ENCODE measurements at places on chromosomes 12 and 14.

GRCh38 chr12:118870551-118870950, 110.8 kb upstream of the SRRM4 start:
- no peak for DNase-seq

DNA sequence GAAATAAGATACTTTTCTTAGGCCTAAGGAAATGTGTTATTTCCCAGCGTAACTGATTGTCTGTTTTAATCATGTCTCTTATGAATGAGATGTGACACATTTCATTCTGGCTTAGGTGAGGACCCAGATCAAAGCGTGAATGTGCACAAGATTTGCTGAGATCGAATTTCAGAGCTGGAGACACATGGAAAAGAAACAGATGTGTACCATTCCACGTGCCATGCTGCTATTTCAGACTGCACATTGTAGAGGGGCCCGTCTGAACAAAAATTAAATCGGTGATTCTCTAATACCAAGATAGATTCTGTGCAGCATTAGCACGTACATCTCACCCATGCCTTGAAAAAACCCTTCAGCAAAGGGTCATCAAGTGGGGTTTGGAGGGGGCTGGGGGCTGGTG, 290.4 kb downstream of the AACS start:
- no peak for DNase-seq

GRCh38 chr12:59937148-59937547, 341.3 kb downstream of the SLC16A7 start:
- DNase-seq = no peak

DNA sequence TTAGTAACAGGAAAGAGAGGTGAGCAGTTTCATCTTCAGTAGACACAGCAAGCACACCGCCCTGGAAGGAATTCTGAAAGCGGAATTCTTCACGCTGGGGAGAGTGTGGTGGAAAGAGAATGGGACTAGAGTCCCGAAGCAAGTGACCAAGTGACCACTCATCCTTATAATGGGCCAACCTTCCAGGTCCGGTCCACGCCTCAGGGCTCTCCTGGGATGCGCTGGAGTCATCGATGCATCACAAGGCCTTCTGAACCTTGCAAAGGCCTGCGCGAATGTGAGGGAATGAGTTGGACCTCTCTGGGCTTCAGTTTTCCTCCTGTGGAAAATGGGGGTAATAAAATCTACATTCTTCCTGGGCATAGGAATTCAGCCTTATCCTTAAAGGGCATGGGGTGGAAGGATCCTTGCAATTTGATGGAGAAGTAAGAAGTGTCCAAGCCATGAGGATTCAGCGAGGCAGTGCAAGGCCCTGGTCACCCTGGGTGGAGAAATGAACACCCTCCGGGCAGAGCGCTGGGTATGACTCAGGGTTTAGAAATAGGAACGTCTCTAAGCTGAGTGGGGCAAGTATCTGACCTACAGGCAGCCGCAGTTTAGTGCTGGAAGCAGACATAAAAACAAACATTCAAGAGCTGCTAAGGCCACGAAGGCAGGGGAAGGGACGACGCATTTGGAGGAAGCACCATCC, 97.7 kb downstream of the SETD3 start:
- no peak for DNase-seq

DNA sequence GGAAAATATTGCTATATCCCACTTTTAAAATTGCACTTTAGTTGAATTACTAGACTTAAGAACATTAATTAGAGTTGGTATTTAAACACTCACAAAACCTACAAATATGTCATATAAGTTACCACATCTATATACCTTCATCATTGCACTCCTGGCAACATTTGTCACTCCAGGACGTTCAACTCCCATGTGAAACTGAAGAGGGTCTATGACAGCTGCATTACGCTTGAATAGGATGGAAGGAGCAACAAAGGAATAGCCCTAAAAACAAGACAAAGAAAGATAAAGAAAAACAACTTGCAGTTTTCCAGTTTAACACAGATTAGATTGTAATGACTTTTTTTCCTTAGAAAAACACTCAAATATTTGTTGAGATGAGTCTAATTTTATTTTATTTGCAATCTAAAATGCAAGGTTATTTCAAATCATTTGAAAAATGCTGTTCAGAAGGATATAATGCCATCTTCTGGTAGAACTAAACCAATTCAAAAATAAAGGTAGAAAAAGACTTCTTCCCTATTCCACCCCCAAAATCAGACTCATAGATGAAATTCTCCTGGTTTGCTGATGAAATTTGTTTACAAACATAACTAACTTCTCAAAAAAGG, 84.3 kb upstream of the TTC7B start:
- DNase-seq = no peak

Measured in hippocampal formation (tissue), 2 donors.